ENCODE measurements at places on chromosomes 4 and X.

GRCh38 chr4:47143261-47143660, 111.9 kb downstream of the GABRB1 start:
- no peak for DNase-seq

DNA sequence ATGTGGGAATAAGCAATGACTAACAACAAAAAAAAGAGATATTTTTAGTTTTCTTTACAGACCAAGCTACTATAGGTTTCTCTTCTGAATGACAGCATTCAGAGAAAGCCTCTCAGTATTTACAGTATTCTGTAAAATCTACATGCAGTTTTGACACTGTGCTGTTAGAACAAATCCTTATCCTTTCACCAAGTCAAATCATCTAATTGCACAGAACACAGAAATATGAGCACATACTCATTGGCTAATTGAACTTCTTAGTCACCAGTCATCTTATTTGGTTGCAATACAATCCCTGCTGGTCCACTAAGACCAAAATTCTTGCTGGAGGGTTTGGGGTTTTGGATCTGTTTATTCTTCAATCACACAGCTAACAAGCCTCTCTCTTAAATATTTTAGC, 5.7 kb downstream of the ACOT9 start:
- DNase-seq = no peak

- DNase-seq = no peak
Observed at GRCh38 chrX:100381619-100382018, 28.5 kb downstream of the PCDH19 start.

DNA sequence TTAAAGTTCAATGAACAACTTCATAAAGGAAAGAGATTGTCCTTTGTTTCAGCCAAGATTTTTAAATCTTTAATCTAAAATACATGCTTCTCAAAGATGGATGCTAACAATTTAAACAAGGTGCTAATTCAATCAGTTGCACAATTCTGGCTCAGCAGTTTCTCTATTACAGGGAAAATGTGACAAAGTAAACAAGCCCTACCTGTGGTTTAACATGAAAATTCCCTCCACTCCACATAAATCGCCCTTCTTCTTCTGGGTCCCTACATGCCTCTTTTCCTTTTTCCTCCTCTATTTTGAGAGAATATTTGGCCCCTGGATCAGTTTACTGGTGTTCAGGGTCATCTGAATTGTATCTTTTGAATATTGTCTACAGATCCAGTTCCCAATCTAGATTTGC, 80.6 kb downstream of the FRYL start:
- no peak for DNase-seq

GRCh38 chr4:93384241-93384640, 444.3 kb upstream of the ATOH1 start:
- DNase-seq = no peak

DNA sequence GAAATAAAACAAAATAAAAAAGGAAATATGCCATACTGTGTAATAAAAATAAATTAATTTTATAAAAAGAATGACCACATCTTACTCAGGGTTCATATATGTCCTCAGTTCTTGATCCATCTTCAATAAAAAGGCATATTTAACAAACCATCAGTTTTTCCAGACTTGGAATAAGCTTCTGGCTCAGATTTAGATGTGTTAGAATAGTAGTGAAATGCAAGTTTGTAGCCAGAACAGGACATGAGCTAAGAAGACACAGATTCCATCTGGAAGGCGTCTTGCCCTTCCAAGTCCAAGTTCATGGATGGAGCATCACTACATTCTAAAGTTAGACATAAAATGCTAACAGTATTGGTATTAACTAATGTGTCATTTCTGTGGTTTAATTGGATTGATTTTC, 10.3 kb upstream of the LSM6 start:
- DNase-seq = no peak

DNA sequence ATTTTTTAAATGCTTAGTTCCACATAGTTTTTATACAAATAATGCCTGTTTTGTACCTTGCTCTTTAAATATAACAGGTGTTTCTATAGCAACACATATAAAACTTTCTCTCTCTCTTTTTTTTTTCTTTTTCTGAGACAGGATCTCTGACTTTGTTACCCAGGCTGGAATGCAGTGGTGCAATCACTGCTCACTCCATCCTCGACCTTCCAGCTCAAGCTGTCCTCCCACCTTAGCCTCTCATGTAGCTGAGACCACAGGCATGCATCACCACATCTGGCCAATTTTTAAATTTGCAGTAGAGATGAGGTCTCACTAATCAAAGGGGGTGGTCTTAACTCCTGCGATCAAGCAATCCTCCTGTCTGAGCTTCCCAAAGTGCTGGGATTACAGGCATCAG, 18.3 kb upstream of the SULT1E1 start:
- DNase-seq = no peak

DNA sequence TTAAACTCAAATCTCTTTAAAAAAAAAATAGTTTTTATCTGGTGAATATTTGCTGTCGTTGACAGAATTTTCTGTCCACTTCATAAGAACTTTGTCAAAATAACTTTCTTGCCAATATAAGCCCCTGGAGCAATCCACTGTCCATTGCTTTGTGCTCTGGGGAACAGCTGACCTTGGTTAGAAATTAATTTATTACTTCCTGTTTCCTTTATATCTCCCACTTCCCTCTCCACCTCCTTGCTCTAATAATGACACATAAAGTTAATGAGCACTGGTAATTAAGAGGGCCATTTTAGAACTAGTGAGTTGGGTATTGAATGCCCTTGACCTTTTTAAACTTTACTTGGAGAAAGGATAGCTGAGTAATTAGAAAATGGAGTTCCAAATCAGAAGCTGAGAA, 151.3 kb upstream of the LEF1 start:
- DNase-seq = no peak

DNA sequence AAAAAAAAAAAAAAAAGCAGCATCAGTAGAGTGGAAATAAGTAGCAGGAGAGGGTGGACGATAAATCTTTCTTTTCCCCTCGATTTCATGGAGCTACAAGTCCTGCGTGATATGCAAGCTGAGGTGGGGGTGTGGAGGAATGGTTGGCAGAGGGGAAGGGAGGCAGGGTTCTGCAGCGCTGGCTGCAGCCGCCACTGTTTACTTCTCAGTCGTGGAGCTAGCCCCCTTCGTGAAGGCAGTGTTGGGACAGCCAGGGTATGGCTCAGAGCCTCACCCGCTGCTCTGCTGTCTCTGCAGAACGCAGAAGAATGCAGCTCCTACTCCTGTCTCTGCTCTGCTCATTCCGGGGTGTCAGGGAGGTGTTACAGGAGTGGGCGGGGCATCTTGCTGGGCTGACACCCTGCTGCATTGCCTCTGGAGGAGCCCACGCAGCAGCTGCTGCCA, 140.6 kb downstream of the GPM6A start:
- no peak for DNase-seq

GRCh38 chrX:107743995-107744394, 31.6 kb downstream of the TSC22D3 start:
- DNase-seq = no peak

DNA sequence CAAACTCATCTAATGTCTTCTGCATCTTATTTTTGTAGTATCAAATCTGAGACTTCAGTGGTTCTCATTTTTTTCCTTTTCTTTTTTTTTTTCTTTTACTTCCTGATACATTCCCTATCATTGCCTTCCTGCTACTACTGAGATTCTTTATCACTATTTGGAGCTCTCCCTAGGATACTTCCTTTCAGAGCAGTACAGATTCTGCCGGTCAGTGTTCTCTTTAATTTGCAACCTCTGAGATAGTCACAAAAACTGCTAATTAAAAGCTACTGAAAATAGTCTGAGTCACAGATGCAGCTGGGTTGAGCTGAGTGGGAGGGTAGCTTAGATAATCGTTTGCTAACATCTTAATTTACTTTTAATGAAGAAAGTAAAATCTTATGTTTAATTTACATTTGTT, 1279.7 kb downstream of the ARAP2 start:
- DNase-seq = no peak

DNA sequence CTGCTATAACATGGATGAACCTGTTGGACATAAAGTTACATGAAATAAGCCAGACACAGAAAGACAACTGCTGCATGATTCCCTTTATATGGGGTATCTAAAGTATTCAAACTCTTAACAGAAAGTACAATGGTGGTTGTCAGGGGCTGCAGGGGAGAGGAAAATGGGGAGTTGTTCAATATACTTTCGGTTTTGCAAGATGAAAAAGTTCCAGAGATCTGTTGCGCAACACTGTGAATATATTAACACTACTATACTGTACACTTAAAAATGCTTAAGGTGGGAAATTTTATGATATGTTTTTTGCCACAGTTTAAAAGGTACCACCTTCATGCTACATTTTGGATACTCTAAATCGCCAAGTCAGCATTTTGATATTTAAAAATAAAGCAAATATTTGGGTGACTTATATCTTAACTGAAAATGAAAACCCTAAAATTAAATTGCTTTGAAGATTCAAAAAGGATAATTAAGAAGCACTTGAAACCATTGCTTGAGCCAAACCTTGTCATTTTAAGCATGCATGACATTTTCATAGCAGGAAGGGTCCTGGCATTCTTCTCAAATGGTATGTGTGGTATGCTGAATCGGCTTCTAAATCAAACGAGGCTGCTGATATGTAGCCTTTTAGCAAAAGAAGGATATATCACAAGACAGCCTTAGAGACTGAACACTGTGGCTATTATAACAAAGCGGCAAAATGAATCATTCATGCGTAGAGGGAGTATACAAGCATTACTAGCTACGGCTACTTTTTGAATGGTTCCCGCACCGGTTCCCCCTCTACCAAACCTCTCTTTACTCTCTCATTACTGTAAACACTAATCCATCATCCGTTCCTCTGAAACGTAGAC, 607.1 kb upstream of the DIPK2B start:
- no peak for DNase-seq

GRCh38 chrX:2416851-2417604, 83.7 kb downstream of the DHRSX start:
- DNase-seq = no peak

GRCh38 chr4:176653401-176654220, 139.1 kb downstream of the VEGFC start:
- DNase-seq = no peak

DNA sequence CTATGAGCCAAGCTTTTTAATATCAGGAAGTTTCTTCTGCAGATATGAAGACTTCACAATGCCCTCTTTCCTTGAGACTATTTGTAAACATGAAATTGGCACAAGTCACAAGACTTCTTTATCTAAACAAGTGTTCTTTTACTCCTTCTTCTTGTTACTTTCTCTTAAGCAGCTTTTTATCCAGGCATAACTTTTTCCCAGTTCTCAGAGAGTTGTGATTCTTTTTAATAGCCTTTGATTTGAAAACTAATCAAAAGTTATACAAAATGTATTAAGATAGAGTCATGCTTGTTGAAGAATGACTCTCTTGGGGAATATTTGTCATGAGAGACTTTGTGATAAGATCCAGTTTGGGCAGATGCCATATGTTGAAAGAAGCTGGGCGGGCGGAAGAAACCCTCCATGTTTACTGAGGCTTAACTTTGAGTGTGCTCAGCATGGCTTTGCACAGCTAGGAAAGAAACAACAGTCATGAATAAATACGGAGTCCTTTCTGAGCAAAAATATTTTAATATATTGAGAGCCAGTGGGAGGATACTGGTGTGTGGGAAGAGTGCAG, 39.3 kb downstream of the SYTL5 start:
- peak; percentile 20 for DNase-seq

DNA sequence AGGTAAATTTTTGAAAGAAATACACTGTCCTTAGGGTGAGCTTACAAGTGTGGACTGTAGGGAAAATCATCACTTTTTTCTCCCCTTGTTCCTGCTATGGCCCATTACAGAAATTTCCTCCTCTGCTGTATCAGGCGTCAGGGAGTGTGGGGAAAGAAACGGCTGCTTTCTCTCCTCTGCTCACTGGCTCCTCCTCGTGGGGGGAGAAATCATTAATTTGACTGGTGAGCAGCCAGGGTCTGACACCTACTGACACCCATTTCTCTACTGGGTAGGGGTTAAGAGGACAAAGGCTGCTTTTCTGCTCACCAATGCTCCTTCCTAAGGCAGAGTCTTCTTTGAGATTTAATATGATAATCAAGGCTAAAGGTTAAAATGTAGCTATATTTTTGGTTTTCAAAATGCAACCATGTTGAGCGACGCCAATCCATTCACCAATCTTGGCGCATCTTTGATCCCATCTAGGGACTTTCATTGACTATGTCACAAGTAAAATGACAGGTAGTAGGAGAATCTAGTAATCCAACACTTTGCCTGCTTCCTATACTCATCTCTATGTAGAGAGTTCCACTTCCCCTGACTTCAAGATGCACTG, 25.1 kb downstream of the SETD7 start:
- DNase-seq = no peak

- DNase-seq = no peak
Observed at GRCh38 chr4:127604949-127605709, 27.6 kb upstream of the INTU start.

GRCh38 chr4:39341075-39341725, 25.0 kb downstream of the RFC1 start:
- no peak for DNase-seq

GRCh38 chr4:130393642-130394041, 1297.7 kb downstream of the C4orf33 start:
- no peak for DNase-seq

GRCh38 chrX:21708116-21708515, 49.8 kb downstream of the SMPX start:
- DNase-seq = no peak

DNA sequence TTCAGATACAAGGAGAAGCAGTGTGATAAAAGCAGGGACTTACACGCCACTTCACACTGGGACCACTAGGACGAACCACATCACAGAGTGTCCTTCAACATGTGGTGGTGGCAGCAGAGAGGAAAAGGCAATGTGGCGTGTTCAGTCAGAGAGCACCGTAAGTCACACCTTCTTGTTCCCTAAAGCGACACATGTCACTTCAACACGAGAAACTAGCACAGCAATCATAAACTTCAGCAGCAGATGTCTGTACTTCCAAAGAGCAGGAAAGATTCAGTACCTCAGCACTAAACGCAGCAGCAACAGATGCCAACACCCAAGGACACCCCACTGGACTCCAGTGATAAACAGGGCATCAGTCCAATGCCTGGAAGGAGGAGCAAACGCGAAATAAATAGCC, 96.7 kb downstream of the AREG start:
- no peak for DNase-seq

DNA sequence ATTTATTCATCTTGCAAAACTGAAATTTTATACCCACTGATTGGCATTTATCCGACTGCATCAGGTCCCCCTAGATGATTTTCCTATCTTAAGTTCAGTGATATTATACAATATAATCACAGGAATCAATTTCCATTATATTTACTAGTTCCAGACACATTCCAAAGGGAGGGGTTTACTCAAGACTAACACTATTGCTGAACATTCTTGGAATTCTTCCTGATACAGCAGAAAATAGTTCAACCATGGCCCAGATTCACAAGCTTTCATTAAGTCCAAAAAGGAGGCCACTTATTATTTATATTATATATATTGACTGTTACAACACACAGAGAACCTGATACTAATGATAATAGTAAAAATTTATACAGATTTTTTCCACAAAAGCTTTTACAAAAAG, 2353.6 kb downstream of the PCDH7 start:
- no peak for DNase-seq

GRCh38 chr4:83170952-83171399, 56.4 kb upstream of the PLAC8 start:
- no peak for DNase-seq
